ENCODE measurements at places on chromosomes 5 and 9. TPM values are rescaled to one million over a fixed set of nuclear protein-coding genes. Genes with fewer than 3 reads are reported as not detected.

The PCDHGB2 gene
- total RNA-seq: 3.1 TPM

DNA sequence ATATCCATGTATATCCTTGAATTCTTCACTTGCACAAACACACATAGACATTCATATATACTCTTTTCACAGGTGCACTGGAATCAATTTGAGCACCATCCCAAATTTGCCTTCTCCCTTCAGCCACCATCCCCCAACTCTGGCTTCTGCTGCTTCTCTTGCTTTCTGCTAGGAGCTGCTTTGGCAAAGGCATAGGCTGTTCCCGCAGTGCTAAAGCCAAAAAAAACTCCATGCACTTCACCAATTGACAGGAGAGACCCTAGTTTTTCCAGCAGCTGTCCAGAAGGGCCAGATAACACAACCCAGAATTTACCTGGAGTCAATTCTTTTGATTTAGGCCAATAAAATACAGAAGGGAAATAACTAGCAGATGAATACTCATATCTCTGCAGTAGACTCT, 251.3 kb downstream of the NR2F1-AS1 start:
- no peak for DNase-seq

DNA sequence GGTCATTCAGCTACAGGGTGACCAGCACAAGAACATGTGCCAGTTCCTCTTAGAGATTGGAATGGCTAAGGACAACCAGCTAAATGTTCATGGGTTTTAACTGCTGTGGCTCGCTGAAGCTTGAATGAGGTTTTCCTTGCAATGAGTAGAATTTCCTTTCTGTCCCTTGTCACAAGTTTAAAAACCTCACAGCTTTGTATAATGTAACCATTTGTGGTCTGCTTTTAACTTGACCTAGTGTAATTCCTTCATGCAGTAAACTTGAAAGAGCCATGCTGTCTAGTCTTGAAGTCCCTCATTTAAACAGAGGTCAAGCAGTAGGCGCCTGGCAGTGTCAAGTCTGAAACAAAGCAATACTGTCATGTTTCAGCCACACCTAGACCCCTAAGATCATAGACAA, 181.3 kb upstream of the DMRT1 start:
- DNase-seq: no peak

The PCDHGA8 gene
- 0.87 TPM for total RNA-seq

DNA sequence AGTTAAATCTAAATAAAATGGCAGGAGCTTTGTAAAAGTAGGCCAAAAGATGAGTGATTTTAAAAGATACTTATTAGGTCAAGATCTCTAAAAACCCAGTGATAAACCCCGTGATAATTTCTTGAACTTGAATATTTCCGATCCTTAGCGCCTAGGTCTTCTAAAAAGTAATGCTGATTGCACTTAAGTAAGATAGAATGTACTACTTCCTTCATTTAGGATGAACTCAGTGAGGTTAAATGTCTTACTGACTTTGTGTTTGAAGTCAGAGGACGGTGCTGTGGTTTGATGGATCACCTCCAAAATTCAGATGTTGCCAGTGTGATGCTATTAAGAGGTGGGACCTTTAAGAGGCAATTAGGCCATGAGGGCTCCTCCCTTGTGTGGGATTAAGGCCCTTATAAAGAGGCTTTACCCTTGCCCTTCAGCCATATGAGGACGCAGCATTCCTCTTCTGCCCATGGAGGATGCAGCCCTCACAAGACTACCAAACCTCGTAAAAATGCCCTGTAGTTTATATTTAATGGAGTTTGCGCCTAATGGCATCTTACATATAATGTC, 130.1 kb downstream of the TRIO start:
- DNase-seq: no peak

- DNase-seq: no peak
These were observed 68.7 kb downstream of the ACTL7B start for GRCh38 chr9:108786901-108787689.

DNA sequence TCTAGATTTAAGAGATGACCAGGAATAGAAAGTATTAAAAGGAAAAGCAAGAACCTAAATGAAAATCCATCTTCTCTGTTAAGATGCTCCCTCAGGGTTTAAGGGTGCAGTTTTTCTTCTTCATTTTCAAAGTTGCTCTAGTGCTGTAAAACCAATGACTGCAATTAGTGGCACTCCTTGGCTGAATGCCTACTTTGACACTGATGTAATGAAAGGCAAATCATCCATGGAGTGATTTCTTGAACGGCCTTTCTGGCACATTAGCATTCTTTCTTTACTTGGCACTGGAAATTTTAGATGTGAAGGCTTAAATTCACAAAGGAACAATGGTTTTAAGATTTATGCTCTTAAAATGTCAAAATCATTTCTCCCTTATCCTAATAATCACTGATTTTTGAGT, 19.3 kb upstream of the ISCA1 start:
- DNase-seq: no peak
